Nucleus accumbens (tissue), 56 donors: ENCODE measurements at places on chromosomes 1 and 21.

- DNase-seq = no peak
Measured at GRCh38 chr1:234780112-234780511, 170.1 kb upstream of the IRF2BP2 start.

GRCh38 chr1:219088778-219089557 is 84.7 kb upstream of the LYPLAL1 start:
- DNase-seq = no peak

DNA sequence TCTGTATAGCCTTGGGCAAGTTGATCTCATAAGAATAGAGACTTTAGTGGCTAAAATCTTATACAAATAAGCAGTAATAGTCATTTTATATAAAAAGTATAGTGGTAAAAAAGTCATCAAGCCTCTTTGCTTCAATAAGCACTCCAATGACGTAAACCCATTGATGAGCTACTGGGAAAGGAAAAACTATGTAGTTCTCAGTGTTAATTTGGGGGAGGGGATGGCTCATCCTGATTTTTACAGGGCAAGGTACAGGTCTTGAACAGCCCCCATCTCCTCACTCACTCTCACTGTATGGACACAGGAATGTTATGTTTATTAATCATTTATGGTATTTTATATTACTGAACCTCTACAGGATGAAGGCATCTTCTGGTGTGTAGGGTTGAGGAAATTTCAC is 38.1 kb upstream of the CD55 start:
- no peak for DNase-seq

DNA sequence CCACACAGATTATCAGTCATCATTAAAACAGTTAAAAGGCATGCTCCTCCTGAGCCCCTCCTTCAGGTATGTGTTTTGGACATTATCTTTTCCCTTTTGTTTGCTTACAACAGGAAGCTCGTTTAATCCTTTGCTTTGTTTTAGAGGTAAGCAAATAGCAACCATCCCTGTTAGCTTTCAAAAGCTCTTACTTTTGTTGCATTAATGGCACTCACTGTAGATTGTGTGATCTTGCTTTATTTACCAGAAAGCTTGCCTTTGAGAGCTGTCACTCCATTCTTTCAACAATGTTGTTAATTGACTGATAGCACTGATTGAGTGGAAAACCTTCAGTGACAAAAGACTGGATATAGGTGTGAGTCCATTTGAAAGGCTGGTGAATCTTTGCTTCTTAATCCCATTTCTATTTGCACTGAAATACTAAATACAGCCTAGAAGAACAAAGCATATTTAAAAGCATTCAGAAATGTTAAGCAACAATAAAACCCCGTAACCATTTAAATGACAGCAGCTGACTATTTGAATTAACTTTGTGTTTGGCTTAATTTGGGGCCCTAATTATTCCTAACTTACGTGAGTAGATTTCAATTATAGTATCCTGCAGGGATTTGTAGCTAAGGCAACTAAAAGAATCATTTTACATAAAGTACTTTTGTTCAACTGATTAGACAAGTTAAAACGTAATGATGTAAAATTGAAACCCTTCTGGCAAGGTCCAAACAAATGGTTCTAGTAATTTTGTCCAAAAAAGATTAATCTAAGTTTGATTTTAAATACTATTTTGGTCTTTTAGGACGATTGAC is 48.3 kb downstream of the ADGRL2 start:
- DNase-seq = no peak

DNA sequence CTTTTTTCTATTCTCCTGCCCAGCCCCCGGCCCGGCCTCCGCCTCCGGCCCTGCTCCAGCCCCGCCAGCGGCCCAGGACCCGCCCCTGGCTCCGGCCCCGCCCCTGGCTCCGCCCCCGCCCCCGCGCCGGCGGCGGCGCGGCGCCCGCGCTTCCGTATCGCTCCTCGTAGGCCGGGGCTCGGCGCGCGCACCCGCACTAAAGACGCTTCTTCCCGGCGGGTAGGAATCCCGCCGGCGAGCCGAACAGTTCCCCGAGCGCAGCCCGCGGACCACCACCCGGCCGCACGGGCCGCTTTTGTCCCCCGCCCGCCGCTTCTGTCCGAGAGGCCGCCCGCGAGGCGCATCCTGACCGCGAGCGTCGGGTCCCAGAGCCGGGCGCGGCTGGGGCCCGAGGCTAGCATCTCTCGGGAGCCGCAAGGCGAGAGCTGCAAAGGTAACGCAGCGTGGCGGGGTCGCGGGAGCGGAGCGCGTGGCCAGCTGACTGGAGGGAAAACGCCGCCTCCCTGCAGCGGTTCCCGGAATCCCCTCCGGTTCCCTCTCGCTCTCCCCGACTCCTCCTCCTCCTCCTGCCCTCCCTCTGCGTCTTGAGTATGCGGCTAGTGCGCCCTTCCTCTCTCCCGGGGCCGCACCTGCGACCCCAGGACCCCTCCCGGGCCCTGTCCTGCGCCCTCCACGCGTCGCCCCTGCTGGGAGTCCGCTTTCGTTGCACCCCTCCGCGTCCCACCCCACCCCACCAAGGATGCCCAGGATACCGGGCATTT is at the start of gene IFNAR2:
IFNAR2 (plus strand) TSS at position 155 of the 761 bp plus-strand sequence. CDS start 11,985 bp downstream, outside the sequence.
- DNase-seq = peak; percentile 66

DNA sequence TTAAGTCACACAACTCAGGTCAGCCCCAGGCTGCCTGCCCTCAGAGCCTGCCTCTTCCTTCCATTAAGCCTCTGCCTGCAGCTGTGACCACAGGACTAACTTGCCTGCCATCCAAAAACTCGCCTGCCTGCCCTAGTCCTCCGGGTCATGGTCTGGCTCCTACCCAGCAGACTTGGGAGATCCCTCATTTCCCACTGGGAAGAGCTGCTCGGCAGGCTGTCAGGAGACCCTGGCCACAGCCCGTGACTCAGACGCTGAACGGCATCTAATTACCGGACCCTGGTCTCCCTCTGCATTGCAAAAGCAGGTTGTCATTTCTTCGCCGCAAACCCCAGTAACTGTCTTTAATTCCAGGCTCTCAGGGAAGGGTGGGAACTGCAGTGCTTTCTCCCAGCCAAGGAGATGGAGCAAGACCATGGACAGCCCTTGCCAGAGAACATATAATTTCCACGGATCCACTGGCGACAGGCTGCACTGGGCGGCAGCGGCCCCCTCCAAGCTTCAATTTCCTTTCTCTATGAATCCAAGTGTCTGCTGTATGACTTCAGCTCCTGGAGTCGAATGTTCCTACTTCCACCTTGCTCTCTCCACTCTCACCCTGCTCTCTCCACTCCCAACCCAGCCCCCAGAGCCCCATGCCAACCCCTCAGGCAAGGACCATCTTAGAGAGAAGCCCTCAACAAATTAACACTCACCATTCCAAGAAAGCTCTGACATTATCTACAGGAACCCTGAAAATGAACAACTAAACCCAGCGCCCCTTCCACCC is 20.4 kb downstream of the OLFML2B start:
- no peak for DNase-seq

- no peak for DNase-seq
Measured at GRCh38 chr1:2121101-2121691, 71.0 kb downstream of the PRKCZ start.

GRCh38 chr1:170355267-170355801 is 176.6 kb upstream of the GORAB start:
- no peak for DNase-seq

DNA sequence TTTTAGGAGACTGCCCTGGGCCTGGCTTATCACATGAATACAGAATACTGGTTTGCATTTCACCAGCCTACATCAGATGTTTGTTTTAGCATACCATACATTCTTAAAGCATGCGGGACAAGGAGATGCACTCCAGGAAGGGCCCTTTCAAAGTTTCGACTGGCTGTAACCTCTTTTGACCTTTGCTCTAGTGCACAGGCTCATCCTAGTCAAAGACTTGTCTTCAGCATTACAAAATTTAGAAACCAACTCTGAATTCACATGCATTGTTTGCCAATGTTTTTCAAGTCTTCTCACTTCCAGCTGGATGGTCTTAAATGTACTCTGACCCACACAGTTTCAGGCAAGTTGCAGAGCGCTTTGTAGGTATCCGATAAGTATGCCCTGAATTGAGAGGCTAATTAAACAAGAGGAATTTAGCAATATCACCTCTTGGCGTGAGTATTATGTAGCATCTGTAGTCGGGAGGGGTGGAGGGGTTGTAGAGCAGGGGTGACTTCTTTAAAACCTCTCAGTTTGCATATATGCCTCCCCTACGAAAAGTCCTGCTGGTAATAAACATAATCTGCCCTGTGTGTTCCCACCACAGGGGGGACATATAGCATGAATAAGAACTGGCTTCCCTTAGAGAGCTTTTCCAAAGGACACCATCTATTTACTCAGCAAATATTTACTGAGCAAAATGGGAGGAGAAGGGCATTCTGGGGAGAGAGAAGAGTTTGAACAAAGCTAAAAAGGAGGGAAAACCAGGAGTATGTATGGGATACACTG is 24.4 kb upstream of the AHCYL1 start:
- no peak for DNase-seq

GRCh38 chr1:1540818-1541628 is 599 bp upstream of the TMEM240 start:
- DNase-seq = no peak

- DNase-seq = no peak
Measured at GRCh38 chr1:246029616-246030015, 477.5 kb downstream of the SMYD3 start.

DNA sequence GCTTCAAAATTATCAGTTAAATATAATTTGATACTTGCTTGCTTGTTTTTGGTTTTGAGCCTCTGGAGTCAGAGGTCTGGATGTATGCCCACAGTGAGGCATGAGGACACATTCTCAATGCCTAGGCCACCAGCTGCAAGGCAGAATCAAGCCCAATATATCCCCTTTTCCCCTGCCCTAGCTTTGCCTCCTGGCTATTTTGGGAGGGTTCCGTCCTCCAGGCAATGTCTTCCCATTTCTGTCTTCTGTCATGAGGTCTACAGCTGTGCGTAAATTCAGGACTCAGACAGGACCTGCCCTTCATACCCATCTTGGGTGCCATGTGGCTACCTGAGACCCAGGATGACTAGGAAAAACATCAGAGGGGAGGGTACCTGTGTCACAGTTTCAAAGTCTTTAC is 19.2 kb downstream of the NRDC start:
- DNase-seq = no peak

GRCh38 chr1:53291574-53291973 is 36.3 kb downstream of the LRP8 start:
- no peak for DNase-seq

DNA sequence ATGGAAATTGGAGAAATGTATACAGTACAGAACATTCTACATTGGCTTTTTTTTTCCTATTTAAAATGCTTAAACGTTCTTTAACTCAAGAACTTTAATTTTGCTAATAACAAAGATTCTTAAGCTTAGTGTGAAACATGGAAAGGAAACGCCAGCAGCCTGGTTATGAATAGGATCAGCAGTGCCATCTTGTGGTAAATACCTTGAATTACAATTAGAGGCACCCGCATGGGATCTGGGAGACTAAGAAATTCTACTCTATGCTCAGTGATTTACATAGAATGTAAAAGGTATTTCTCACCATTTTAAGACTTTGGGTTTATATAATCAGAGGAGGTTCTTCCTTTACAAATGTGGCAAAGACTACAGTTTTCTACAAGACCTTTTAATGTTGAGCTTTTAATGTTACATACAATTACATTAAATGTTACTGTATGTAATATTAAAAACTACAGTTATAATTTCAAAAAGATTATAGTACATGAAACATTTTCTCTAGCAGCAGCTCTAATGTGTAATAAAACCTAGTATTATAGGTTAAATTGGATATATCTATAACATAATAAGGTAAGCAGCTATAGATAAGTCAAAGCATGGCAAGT is 32.1 kb upstream of the APOBEC4 start:
- DNase-seq = no peak

- no peak for DNase-seq
Measured at GRCh38 chr1:64036549-64036948, 166.9 kb upstream of the UBE2U start.

GRCh38 chr21:26846036-26846931 is 1.1 kb upstream of the ADAMTS1 start:
- peak; percentile 85 for DNase-seq

GRCh38 chr21:34910396-34910795 is 138.7 kb downstream of the RUNX1 start:
- DNase-seq = no peak

GRCh38 chr1:107594536-107594935 is 370.4 kb downstream of the VAV3 start:
- no peak for DNase-seq

DNA sequence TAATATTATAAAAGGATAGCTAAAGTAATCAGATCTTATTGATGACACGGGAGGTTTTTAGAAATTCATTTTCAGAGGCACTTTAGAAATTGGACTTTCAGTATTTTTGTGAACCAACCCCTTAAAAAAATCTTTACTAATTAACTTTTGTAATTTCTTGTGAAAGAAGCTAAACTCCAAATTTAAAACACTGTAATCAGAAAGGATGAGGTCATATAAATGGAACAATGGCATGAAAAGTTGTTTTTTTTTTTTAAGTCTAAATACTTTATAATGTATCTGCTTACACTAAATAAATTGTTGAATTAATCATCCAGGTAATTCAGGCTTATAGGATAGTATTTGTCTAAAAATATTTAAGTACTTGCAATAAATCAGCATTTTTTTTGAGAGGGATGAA is 9.0 kb downstream of the ZBTB18 start:
- DNase-seq = no peak

GRCh38 chr1:50393522-50394120 is 29.6 kb downstream of the DMRTA2 start:
- no peak for DNase-seq

GRCh38 chr1:6815726-6816125 is 30.5 kb downstream of the CAMTA1 start:
- no peak for DNase-seq

GRCh38 chr1:97254731-97255463 is 533.3 kb downstream of the PTBP2 start:
- no peak for DNase-seq

- DNase-seq = no peak
Measured at GRCh38 chr1:34460193-34460592, 283.5 kb downstream of the C1orf94 start.

GRCh38 chr1:28887835-28888682 is 26.3 kb upstream of the EPB41 start:
- no peak for DNase-seq

DNA sequence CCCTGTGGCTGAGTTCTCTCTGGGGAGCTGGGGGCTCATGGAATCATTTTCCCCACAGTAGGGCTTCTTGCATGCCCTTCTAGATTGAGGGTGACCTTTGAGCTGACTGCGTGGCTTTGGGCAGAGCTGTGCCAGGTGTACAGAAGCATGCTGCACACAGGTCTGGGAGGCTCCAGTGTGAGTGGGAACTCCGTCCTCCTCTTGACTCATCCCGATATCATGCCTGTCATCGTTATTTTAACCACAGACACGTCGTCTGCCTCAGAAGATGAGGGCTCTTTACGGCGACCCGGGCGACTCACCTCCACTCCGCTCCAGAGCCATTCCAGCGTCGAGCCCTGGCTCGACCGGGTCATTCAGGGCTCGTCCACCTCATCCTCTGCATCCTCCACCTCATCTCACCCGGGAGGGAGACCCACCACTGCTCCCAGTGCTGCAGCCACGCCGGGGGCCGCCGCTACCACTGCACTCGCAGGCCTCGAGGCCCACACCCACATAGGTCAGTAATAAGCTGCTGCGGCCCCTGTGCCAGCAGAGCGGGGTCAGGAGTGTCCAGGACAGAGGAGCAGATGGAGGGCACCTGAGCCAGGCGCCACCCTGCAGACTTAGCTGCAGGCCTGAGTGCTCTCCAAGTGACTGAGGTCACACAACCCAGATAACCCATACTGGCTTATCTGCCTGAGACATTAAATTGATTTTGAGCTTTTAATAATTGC is 39.8 kb downstream of the DIP2A start:
- DNase-seq = no peak

GRCh38 chr1:151905070-151905442 is 4.3 kb downstream of the THEM4 start:
- DNase-seq = no peak

- DNase-seq = no peak
Measured at GRCh38 chr1:175073633-175074032, 6.0 kb downstream of the TNN start.

- DNase-seq = no peak
Measured at GRCh38 chr1:170967042-170967910, 31.9 kb downstream of the MROH9 start.
